Stimulated activated CD4-positive, alpha-beta T cell treated with anti-CD3 and anti-CD28 coated beads, TNF-alpha, amount 100 ng/mL, for 1 hour (primary cell): ENCODE measurements at places on chromosomes 5 and 9.

DNA sequence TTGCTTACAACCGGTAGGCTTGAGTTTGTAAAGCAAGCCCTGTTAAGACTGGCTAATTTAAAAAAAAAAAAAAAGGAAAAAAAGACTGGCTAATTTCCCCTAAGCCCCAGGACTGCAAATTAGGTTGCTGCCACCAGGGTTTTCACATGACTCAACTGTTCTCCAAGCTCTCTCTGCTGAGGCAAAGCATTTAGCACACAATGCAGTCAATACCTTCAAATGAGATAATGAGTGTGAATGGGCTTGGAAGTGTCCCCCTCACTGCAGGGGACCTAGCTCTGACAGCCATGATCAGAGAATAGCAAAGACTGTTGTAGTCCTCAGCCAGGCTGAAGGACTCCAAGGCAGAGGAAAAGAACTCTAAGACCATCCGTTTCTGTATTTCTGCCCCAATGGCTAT lies 42.8 kb upstream of the ZSWIM6 start:
- no peak for DNase-seq

- DNase-seq: no peak
Observed at GRCh38 chr5:45643056-45643455, 53.1 kb downstream of the HCN1 start.

- DNase-seq: no peak
Observed at GRCh38 chr5:176714067-176714466, 66.8 kb downstream of the TSPAN17 start.

DNA sequence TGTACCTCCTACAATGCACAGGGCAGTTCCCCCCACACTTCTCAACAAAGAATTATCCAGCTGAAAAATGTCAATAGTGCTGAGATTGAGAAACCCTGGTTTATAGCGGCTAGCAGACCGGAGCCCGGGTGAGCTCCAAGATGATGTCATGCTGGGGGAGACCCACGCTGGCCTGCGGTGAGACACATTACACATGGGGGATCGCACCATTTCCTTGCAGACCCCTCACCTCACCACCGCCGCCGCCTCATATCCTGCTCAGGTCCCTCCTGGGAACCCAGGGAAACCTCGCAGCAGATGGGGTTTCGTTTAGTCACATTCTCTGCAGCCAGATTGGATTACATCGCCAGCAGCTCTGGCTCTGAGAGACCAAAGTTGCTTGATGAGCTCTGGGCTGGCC lies 14.7 kb upstream of the TNC start:
- DNase-seq: no peak

DNA sequence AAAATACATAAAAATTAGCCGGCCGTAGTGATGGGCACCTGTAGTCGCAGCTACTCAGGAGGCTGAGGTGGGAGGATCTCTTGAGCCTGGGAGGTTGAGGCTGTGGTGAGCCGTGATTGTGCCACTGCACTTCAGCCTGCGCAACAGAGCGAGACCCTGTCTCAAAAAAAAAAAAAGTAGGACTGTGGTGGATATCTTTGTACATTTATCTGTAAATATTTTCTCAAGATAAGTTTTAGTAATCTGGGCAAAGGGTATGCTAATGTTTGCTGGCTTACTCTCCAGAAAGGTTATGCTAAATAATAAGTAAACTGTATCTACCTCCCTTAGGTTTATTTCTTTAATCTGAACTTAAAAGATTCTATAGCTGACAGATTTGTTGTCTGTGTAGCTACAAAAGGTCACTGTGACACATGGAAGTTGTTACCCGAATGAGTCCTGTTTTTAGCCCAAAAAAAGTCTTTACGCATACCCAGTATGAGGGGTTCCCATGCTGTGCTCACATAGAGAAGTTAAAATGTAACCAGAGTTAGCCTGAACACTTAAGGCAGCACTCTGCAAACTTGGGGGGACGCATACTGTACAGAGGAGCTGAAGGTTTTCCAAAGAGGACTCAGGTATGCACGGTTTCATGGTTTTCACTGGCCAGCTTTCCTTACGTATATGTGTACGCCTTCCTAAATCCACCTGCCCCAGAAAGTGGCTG lies 206.3 kb downstream of the PBX3 start:
- no peak for DNase-seq

DNA sequence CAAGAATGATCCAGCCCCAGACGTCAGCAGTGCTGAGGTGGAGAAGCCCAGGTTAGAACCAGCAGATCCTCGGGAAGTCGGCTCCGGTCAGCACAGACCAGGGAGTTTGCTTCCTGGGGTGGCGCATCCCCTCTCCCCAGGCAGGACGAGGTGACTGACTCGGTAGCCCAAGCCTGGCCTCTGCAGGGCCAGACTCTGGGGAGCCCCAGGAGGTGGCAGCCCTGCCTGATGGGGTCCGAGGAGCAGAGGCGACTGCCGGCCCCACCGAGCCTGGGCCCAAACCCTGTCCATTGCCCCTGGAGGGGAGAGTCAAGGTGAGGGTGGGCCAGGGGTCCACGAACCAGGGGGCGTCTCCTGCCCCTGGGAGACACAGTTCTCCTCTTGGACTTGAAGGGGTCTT lies 52.9 kb upstream of the SARDH start:
- DNase-seq: no peak

GRCh38 chr5:125034331-125034730 lies 287.9 kb upstream of the ZNF608 start:
- no peak for DNase-seq

- no peak for DNase-seq
Observed at GRCh38 chr5:67257500-67257899, 60.9 kb upstream of the CD180 start.

GRCh38 chr5:106481374-106481773 lies 1189.4 kb downstream of the EFNA5 start:
- DNase-seq: no peak

- no peak for DNase-seq
Observed at GRCh38 chr5:74188351-74189105, 452.0 kb downstream of the ENC1 start.

GRCh38 chr9:34252670-34253459 lies 74.0 kb downstream of the UBAP1 start:
- peak; percentile 46 for DNase-seq

GRCh38 chr5:177339107-177339638 lies 12.3 kb downstream of the LMAN2 start:
- no peak for DNase-seq

DNA sequence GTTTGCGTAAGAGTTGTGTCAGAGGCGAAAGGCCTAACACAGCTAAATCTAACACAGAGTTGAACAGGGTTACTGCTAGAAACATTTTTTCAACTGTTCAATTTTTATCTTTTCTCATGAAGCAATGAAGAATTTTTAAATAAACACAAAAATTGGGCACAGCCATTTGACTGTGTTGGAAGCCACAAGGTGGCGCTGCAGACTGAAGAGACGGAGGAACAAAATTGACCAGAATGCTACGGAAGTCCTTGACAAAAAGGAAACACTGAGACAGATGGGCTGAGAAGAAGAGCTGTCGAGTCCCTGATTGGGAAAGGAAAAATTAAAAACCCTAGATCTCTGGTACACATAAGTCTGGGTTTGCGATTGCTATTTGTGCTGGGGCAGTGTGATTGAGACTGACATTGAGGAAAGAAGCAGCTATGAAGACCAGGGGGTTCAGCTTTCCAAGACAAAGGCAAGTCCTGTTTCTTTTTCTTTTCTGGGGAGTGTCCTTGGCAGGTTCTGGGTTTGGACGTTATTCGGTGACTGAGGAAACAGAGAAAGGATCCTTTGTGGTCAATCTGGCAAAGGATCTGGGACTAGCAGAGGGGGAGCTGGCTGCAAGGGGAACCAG lies at the start of gene PCDHB9:
Gene PCDHB9 (plus strand): TSS at position 265 of the 616 bp plus-strand sequence. CDS start 158 bp downstream, at position 423.
- DNase-seq: no peak

DNA sequence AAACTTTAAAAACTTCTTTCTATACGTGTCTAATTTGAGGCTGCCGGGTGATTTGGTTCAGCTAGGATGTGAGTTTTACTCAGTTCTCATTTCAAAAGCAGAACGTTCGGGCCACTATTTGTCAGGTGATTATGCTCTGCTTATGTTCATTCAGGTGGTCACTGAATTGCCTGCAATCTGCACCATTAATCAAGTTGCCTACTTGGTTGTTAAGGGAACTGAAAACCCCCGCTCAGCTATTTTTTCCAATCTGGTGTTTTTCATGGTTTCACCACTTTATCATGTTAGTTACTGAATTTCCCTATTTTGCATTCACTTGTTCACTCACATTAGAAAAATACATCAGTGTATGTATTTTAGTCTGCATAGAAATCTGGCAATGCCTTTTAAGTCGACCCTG lies 523.0 kb downstream of the CSNK1G3 start:
- DNase-seq: no peak

DNA sequence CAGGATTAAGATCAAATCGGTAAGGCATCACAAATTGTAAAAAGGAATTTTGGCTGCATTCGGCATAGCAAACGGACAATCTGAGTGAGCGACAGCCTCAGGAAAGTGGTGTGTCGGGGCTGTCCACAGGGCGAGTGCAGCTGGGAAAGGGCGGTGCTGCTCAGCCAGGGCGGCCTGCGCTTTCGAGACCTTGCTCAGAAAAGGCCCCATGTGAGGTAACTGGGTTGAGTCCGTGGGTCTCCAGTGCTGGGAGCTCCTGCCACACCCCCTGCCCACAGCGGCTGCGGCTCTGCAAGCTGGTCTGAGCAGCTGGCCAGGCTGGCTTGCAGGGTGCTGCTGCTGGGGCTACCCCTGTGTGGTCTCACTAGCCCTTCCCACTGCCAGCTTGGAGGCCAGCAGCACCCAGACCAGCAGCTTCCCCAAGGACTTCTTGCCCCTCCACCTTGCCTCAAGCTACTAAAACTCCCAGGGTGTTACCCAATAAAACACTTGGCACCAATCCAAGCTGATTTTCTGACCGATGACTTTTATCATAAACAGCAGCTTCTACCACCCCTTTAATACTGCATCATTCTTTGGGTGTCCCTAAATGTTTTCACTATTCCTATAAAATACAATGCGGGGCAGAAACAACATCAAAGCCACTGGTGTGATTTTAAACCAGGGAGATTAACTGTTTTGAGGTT lies 6.2 kb downstream of the SURF2 start:
- DNase-seq: no peak

- no peak for DNase-seq
Observed at GRCh38 chr5:16740066-16740810, 123.4 kb upstream of the RETREG1 start.

GRCh38 chr9:135076143-135076875 lies 11.2 kb upstream of the OLFM1 start:
- DNase-seq: no peak

- peak; percentile 64 for DNase-seq
Observed at GRCh38 chr5:73201547-73202513, 28.8 kb downstream of the TMEM174 start.
